ENCODE measurements at places on chromosomes 1 and 21. TPM values are rescaled to one million over a fixed set of nuclear protein-coding genes. Genes with fewer than 3 reads are reported as not detected.

GRCh38 chr1:187383366-187383765, 554.6 kb downstream of the PLA2G4A start:
- DNase-seq = no peak

Gene NBPF4
- polyA plus RNA-seq = not detected

DNA sequence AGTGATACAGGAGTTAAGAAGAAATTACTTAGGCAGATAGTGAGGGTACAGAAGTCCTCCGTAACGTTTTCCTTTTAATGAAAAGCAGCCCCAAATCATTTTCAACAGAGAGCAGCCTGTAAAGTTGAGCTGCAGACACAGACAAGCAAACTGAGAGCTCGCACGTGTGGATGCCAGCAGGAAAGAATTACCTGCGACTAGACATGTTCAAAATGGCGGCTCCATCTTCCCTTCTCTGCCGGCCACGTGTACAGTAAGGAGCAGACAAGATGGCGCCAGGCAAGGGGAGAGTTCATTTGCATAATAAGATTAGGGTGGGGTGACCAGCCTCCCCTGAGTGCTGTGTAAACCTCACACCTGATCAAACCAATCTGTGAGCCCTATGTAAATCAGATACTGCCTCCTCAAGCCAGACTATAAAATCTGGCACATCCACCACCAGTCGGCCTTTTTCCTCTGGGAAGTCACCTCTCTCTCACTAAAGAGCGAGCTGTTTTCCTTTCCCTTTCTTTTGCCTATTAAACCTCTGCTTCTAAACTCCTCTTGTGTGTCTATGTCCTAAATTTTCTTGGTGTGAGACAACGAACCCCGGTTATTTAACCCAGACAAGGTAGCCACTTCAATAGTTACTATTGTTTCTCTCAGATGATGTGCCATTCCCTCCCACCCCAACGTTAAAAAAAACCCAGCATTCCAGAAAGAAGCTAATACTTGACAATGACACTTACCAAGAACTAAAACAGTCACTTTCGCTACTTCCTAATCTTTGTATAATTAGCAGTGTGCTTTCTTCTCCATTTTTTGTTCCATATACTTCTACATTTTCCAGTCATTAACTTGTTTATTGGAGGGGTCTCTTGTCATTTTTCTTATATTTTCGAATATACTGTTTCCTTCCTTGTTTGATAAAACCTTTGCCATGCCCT, 27.4 kb downstream of the DUSP10 start:
- DNase-seq = no peak

Gene CD160
- polyA plus RNA-seq = 0.84 TPM

Gene SERTAD4
- polyA plus RNA-seq = 3.6 TPM

- DNase-seq = no peak
Observed at GRCh38 chr1:238628110-238628509, 737.4 kb upstream of the ZP4 start.

DNA sequence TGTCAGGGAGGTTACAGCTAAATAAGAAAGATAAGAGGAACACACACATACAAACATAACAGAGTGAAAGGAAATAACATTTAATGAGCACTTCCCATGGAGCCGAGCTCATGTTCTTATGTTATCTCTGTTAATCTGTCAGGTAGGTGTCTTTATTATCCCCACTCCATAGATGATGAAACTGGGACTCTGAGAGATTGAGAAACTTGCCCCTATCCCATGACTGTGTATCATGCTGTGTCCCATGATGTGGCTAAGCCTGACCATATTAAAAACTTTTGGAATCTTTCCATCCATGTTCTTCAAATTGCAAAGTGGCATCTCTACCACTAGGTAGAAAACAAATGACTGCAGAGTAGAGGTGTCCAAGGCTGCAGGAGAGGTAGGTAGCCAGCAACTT, 285.2 kb upstream of the SGIP1 start:
- DNase-seq = no peak

DNA sequence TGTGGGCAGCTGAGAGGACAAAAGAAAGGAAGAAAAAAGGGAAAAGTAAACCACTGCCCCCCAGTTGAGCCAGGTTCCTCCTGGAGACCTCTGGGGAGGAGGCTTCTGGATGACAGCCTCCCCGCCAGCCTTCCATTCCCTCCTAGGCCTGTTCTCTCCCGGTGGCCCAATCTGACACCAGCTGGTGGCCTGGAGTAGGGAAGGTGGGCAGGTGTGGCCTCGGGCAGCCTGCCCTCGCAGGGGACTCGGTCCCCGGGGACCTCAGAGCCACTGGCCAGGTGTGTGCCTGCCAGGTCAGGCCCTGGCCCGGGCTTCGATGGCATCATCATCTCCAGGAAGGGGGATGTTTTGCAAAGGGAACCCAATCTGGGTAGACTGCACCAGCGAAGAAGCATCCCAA, 159.0 kb downstream of the CASZ1 start:
- no peak for DNase-seq

GRCh38 chr1:37270639-37271038, 203.7 kb upstream of the ZC3H12A start:
- no peak for DNase-seq

Data from right renal pelvis (tissue), 4 donors.